ENCODE measurements at places on chromosomes 1 and 21.

GRCh38 chr1:183070923-183071618 lies 47.9 kb downstream of the LAMC1 start:
- no peak for DNase-seq

GRCh38 chr1:78553859-78554258 lies 63.1 kb downstream of the PTGFR start:
- no peak for DNase-seq

DNA sequence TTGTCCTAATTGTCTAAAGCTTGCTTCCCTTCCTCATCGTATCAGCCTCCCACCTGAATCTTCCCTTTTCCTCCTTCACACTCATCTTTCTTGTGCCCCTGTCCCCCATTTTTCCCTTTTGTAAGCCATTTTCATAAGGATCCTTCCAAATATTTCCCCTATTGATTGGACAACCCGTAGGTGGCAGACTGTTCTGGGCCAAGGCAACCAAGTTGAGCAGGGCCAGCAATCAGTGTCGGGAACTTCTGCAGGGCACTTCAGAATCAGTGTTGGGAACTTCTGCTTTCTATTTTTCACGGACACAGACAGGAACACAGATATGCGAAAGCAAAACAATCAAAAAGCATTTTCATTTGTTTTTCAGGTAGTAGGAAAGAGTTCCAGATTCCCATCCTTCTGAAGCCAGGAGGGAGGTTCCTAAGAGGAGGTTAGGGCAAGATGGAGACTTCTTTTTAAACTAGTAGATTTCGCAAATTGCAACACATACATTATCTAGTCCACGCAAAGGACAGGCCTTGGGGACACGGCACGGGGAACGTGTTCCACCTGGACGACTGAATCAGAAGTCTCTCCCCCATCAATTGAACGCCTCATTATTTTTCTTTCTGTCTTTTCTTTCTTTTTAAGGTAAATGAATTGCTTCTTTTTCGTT lies 691 bp upstream of the MPZL1 start:
- DNase-seq, result peak; percentile 38

GRCh38 chr1:23263380-23263887 lies 46.1 kb upstream of the HTR1D start:
- no peak for DNase-seq

- DNase-seq, result no peak
Measured at GRCh38 chr1:31099293-31100032, 33.9 kb upstream of the PUM1 start.

GRCh38 chr1:151968058-151968457 lies 25.6 kb downstream of the S100A10 start:
- peak; percentile 20 for DNase-seq

DNA sequence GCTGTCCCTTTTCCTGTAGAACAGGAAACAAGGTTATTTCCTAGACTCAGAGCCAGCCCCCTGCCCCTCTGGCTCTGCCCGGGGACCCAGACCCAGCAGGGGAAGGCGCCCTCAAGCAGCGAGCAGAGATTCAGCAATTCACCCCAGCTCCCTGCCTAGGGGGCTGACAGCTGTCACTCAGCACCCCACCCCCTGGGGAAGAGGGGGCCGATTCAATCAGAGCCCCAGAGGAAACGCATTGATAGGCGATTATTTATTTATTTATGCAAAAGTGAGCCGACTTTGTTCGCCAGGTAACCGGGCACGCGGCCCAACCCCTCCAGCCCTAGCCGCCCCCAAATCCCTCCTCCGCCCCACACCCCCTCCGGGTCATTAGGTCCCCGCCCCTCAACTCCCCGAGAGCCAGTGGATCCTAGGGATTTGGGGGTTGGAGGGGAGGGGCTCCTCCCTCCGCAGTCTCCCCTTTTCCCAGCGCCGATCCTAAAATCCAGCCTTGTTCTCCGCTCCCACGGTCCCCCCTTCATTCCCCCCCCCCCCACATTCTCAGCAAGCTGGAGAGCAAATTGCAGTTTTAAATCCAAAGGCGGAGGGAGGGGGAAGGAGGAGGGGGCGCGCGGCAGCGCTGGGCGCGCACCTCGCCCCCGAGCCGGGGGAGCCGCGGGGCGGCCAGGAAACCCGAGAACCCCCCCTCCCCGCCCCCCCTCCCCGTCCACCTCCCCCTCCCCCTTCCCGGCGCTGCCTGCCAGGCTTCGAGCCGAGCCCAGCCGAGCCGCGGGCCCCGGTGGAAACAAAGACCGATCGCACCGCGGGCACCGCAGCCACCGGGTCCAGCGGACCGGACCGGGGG lies 1.3 kb downstream of the AHDC1 start:
- DNase-seq, result peak; percentile 22

DNA sequence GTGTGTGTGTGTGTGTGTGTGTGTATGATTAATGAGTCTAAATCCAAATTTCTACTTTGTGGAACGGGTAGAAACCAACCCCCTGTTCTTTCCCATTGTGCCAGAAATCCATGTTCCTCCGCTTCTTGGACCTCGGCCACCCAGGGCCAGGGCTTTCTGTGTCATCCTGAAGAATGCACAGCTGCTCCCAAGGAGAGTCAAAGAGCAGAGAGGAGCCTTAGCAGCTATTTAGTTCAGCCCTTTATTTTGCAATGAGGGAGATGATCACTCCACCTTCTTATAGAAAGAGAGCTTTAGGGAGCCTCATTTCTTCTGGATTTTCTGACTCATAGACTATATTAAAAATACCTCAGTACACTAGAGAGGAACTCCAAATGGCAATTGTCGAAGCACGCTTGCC lies 489.3 kb upstream of the VAMP3 start:
- DNase-seq, result no peak

GRCh38 chr1:50873458-50874187 lies 86.4 kb downstream of the FAF1 start:
- peak; percentile 59 for DNase-seq

- DNase-seq, result peak; percentile 59
Measured at GRCh38 chr21:41369105-41369919, 7.5 kb downstream of the MX2 start.

- no peak for DNase-seq
Measured at GRCh38 chr1:210372491-210372890, 43.8 kb downstream of the HHAT start.

GRCh38 chr21:42223826-42224575 lies 5.1 kb downstream of the ABCG1 start:
- DNase-seq, result no peak

DNA sequence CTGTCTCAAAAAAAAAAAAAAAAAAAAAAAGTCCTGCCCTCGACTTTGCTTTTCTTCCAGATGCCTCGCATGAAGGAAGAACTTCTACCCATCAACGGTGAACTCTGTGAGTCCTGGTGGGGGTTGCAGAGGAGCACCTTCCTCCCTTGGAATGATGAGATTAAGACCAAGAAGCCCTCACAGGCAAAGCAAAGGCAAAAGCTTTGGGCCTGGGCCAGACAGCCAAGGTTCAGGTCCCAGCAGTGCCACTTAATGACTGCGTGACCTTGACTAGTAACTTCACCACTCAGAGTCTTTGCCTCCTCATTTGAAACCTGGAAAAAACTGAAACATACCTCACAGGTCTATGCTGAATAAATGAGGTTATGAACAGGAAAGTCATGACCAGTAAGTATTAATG lies 55.5 kb downstream of the ZSCAN20 start:
- no peak for DNase-seq

DNA sequence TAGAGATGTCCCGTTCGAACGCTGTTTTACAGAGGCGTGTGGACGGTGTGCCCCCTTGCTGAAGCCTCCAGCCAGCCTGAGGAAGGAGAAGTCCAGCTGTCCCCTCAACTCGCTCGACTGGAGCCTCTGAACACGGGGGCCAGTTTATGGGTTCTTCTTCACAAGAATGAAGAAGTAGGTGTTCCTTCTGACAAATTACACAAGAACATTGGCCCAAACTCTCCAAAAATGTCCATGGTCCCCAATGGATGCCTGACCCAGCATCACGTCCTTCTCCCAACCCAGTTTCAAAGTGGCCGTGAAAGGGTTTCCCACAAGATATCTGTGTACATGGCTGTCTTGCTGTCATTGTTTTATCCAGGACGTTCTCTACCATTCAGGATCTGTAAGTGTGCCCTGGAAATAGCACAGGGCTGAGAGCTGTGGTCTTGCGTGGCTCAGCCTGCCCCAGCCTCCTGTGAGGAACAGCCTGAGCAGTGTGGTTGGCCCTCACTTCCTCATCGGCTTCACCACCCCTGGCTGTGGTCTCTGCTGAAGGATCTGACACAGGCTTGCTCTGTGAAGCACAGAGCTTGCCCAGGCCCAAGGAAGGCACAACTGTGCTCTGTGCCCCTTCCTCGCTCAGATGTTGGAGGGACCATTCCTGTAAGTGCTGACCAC lies 1.0 kb upstream of the S100B start:
- DNase-seq, result peak; percentile 38
